ENCODE measurements at places on chromosomes 5 and 9.

GRCh38 chr9:74122661-74123060, 374.5 kb upstream of the RORB start:
- DNase-seq, result no peak

GRCh38 chr5:127280491-127281220, 9.9 kb upstream of the MEGF10 start:
- no peak for DNase-seq

DNA sequence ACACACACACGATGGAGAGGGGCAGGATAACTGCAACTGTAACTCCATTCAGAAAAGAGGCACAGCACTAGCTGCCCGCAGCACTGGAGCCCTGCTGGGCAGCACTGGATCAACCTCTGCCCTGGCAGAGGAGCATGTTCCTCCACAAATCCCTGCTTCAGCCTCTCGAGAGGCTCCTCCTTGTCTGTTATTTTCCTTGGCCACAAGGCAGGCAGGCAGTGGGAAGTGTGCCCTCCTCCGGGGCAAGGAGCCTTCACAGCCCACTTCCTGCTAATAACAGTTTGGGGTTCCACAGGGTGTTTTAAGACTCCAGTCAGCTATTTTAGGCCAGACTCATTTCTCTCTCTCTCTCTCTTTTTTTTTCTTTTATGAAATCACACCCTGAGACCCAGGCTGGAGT, 11.8 kb downstream of the FXN start:
- DNase-seq, result no peak

- DNase-seq, result no peak
These were observed 2.4 kb downstream of the SLC36A1 start for GRCh38 chr5:151449839-151450238.

Measured in activated CD4-positive, CD25-positive, alpha-beta regulatory T cell (primary cell).